Right atrium auricular region (tissue), 2 donors: ENCODE measurements at places on chromosomes 1 and 21. TPM values are rescaled to one million over a fixed set of nuclear protein-coding genes. Genes with fewer than 3 reads are reported as not detected.

- no peak for DNase-seq
These were observed 440.1 kb upstream of the PTBP2 start for GRCh38 chr1:96281491-96281890.

DNA sequence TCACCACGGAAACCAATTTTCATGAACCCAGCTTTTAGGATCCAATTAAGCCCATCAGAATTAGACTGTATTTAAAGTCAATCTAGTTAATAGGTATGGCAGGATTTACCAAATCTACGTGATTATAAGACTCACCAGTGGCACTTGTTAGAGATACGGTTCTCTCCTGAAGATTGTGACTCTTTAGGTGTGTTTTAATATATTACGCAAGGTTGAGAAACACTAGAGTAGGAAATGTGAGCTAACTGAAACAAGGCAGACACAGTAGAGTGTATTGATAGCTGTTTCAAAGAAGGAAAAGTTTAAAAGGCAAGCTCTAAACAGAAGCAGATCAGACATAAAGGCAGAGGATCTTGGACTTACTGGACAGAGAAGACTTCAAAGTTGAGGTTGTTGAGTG, 11.2 kb upstream of the RPE65 start:
- no peak for DNase-seq

The PEAR1 gene
- total RNA-seq: 12.5 TPM

- DNase-seq: no peak
These were observed 1.9 kb upstream of the MAD2L2 start for GRCh38 chr1:11682799-11683198.
